ENCODE measurements at places on chromosomes 3 and 15.

DNA sequence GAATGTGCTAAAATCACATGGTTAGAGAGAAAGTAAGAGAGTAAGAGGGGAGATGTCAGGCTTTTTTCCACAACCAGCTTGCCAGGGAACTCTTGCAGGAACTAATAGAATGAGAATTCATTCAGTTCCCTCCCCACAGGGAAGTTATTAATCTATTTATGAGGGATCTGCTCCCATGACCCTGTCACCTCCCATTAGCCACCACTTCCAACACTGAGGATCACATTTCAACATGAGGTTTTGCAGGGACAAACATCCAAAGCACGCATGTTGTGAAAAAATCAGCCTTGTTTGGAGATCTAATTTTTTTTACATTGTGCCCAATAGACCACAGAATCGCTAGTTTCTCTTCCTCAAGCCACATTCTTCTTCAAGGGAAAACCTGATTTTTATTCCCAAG lies 904.0 kb downstream of the TBL1XR1 start:
- no peak for DNase-seq

- DNase-seq, result no peak
These were observed 773 bp downstream of the ANKRD28 start for GRCh38 chr3:15796771-15797641.

- no peak for DNase-seq
These were observed 366.2 kb upstream of the DPH6 start for GRCh38 chr15:35912196-35912595.

- DNase-seq, result no peak
These were observed 419.4 kb upstream of the ADAMTS9 start for GRCh38 chr3:65107174-65107573.

DNA sequence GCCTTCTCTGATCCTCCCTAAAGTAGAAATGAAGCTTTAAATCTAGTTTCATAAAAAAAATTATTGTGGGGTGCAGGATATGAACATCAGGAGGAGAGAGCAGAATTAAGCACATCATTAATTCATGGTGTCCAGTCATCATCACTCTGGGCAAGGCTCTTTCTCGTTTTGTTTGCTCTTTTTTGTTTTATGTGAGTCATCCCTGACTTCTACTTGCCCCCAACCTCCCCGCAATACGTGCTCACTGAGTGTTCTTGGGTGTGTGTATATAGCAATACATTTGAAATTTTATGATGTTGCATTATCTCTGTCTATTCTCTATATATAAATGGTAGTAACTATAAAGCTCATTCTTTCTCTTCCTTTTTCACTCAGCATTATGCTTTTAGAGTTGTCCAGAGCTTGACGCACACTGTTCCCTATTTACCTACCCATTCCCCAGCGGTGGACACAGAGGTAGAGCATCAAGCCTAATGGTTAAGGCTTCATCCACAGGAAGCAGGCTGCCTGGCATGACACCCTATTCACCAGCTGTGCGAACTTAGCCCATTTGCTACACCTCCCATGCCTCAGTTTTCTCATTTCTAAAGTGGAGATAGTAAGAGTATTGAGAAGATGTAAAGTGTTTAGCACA lies 72.3 kb downstream of the CD200R1L start:
- DNase-seq, result no peak

GRCh38 chr15:48435321-48435720 lies 104.1 kb downstream of the DUT start:
- no peak for DNase-seq

DNA sequence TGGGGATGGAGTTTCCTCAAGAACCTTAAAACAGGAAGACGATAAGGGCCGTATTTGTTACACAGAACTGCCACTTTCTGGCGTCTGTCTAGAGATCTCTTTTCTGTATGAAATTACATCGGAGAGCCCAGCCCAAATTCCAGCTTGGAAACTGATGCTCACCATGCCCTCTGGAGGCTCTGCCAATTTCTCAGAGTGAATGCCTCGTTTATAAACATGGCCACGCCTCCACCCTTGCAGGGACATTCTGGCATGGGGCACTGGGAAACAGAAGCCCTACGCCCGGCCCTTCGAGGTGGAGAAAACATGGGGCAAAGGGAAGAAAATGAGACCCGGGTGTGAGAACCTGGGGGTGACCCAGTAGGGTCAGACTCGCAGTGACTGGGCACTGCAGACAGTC lies 53.4 kb upstream of the SEC13 start:
- no peak for DNase-seq
